ENCODE measurements at places on chromosomes 4 and X.

DNA sequence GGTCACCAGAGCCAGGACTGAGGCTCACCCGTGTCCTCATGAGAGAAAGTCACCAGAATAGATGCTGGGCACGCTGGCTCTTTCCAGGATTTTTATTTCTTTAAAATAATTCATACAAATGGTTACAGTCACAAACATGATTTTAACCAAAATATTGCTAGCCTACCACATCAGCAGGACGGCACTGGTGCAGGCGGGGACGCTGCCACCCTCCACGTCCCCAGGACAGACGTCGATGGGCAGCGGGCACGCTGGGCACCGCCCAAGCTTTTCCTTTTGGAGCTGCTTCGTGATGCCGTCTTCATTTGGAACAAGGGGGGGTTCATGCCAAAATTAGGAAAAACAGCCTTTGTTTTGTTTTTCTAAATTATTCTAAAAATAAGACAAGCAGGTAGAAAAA is 37.6 kb downstream of the CTBP1 start:
- DNase-seq = no peak

GRCh38 chrX:97447306-97447705 is 563.6 kb downstream of the RPA4 start:
- DNase-seq = no peak

DNA sequence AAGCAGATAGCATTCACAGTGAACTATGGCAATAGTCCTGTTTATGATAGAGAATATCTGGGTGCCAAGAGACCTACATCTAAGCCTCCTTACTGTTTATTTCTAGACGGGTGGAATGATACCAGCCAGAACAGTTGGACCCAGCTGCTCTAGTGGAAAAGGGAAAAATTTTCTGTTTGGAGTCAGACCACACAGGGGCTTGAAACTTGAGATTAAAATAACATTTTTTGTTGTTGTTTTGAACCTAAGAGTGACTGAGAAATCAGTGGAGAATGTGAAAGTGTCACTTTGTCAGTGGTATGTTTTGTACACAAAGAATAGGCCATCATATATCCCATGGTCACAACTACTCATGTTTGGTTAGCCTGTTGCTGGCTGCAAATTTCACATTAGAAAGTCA is 105.7 kb downstream of the AGTR2 start:
- no peak for DNase-seq

DNA sequence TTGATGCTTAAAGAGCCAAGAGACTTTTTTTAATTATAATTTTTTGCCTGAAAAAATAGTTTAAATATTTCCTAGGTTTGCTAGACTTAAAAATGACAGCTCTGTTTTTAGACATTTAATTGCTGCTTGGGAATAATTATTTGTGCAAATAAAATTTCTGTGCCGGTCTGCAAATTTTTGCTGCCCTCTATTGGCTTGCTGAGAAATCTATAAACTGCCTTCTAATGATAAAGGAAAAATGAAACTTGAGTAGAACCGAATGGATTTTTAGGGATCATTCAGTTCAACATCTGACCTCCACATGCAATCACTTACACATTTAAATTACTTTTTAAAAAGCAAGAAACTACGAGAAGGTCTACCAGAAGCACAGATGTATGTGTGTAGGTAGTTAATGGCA is 434.0 kb downstream of the FAM133A start:
- no peak for DNase-seq

- no peak for DNase-seq
Observed at GRCh38 chr4:40134206-40134917, 62.5 kb upstream of the RHOH start.

Measured in kidney tubule cell (primary cell).